NCI-H2081 (cell line): ENCODE measurements at places on chromosomes 4 and X.

DNA sequence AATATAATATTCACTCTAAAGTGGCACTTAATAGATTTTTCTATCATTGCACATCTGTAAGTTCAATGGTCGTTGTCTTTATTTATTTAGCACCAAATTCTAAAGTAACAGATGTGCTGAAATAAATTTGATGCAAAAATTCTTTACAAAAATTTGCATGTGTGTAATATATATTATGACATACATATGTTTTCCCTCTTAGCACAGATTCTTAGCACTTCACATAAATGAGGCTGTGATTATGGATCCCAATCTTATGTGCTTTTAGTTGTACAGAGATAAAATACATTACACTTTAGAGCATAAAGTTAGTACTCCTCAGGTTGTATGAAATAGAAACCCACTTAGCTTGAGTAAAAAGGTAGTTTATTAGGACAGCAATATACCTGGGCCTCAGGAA, 915.1 kb downstream of the ADGRL3 start:
- no peak for DNase-seq

- no peak for DNase-seq
These were observed 348.5 kb downstream of the INPP4B start for GRCh38 chr4:142497606-142498005.

- no peak for DNase-seq
These were observed 90.9 kb upstream of the TLR2 start for GRCh38 chr4:153593161-153593560.

DNA sequence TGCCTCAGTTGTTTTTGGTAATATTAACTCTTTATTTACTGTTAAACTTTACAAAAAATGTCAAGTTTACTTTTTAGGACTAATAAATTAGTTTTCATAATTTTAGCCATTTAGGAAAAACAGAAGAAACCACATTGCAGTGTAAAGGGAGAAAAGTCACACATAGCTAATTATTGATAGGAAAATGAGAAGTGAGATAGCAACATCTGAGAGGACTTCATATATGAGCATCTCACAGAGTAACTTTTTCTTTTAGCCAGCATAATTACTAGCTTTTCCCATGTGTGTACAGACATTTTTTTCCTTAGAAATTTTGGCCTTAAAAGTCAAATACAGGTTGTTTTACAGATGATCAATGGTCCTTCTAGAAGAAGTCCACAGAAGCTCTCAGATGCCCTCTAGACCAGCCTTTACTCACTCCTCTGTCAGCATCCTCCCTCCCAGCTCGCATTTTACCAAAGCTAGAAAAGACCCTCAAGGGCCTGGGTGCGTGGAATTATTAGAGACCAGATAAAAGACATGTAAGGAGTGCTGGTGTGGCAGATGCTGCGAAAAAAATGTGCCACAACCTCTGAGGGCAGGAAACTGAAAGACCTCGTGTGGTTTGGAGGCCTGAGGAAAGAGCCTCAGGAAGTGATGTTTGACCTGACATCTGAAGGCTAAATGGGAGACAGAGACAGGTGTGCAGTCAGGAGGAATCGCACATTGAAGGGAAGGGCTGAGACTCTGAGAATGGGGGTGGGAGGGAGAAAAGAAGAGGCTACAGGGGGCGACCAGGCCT, 156.9 kb downstream of the CBR4 start:
- no peak for DNase-seq

DNA sequence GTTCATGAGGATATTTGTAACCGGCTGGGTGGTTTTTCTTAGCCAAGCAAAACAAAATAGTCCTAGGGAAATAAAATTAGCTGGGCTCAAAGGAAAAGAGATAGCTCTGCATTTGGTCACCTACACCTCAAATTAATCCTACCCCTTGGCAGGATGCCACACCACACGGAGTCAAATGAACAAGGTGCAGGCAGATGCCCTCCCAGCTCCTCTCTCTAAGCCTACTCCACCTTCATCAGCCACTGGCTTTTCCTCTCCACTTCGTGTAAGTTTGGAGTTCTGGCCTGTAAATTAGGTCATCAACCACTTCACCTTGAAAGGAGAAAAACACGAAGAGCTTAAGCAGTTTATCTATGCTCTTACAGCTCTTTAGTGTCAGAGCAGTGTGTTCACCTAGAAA, 1.4 kb downstream of the DDIT4L start:
- peak; percentile 9 for DNase-seq

DNA sequence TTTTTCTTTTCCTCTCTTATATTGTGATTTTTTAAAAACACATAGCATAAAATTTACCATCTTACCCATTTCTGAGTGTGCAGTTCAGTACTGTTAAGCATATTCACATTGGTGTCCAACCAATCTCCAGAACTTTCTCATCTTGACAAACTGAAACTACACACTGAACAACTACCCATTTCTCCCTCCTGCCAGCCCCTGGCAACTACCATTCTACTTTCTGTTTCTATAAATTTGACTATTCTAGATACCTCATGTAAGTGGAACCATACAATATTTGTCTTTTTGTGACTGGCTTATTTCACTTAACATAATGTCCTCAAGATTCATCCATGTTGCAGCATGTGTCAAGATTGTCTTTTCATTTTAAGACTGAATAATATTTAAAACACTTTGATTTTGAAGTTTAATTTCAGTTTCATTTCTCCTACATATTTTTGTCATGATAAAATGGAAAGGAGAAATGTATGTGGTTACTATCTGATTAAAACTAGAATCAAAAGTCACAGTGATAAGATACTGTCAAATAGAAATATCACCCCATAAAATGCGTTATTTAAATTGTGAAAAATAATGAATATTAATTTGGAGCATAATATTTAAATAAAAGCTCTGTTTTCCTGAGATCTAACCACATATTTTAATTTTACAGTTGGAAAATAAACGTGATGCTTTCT, 122.8 kb downstream of the DIPK2B start:
- DNase-seq, result no peak

GRCh38 chr4:7770224-7771050, 169.2 kb downstream of the AFAP1 start:
- no peak for DNase-seq

DNA sequence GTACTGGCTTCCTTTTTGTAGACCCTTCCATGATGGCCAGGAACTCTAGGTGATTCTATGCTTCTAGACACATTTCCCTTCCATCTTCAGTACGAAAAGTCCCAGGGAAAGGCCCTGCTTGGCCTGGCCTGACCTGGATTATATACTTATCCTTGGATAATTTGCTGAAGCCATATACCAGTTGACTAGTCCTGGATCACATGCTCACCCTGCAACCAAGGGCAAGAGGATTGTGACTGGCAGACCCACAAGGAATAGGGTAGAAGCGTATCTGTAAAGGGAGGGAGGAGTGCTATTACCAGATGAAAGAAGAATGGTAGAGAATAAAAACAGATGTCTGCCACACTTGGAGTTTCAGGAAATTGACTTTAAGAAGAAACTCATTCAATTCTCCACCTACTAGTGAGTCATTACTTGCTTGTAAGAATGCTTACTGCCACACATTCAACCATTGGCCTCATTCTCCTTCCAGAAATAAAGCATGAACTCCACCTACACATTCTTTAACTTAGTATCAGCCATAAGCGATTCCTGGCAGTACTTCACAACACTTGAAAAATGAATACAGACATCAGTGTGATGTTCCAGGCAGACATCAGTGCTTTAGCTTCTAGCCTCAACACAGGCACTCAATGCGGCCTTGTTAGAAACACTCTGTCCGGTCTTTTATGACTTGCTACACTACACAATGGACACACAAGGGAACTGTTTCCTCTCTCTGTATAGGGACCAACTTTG, 141.8 kb downstream of the CBR4 start:
- no peak for DNase-seq

GRCh38 chrX:134599184-134599914, 58.9 kb downstream of the PLAC1 start:
- no peak for DNase-seq

DNA sequence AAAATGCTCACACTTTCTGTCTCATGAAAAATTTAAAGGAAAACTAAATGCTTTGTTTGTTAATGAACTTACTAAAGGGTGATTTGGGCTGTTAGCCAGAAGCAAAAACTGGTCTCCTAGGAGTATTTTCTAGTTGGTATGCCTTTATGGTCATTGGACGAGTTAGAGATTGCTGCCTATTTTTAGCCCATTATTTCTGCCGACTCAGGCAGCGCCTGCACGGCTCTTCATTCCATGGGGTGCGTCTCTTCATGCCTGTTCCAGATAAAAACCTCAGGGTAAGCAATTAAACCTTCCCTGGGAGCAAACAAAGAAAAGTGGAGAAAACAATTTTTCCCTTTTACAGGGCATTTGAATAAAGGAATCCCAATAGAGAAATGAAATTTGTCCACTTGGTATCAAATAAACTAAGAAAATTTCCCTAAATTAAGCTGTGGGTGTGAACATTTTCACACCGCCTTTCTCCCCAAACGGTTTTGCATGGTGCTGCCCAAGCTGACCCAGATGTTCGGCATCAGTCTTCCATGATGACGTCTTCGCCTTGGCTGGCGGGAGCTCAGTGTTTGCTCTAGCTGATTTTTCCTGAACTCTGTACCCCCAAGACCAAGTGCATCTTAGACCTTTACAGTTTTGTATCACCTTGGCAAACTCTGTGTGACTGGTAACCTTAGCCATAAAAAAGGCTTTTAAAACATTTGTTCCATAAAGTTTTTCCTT, 61.7 kb upstream of the ADGRG2 start:
- no peak for DNase-seq

- DNase-seq, result no peak
These were observed 109.9 kb upstream of the SMIM10 start for GRCh38 chrX:134880866-134881265.

DNA sequence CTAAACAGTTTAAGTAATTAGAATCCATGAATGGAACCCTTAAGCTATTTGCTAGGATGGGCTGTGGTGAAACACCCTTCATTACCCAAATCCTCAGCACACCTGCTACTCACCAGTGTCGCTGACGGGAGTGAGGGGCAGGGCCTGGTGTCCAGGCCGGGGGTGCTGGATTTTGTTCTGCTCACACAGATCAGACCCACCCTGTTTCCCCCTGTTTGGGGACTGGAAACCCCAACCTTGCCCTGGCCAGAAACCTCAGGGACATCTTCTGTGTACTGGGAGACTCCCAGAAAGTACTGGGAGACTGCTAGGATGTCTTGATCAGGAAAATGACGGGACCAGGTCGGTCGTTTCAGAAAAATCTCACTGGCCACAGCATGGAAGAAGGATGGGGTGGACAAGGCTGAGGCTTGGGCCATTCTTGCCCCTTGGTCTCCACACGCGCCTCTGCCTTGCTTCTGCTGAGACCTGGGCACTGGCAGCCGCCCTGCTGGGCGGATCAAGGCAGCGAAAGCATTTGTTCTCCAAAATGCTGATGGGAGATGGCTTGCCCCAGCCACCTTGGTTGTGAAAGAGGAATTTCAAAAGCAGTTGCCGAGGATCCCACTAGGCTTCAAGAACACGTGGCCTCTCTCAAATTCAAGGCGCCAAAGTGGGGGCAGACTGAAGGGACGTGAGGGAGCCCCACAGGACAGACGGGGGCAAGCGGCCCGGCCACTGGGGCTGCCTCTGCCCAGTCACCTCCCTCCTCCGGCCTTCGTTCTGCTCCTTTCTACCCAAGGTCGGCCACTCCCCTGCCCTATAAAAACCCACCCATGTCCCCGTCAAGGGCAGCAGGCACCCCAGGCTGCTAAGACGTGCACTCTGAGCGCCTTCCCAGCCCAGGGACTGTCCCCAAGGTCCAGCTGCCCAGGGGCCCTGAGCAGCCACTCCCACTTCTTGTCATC, 23.5 kb upstream of the PDE6B start:
- no peak for DNase-seq

GRCh38 chr4:159150396-159150795, 47.5 kb downstream of the RAPGEF2 start:
- DNase-seq, result no peak

GRCh38 chr4:27763830-27764525, 903.3 kb downstream of the STIM2 start:
- DNase-seq, result no peak

- no peak for DNase-seq
These were observed 560.8 kb upstream of the ATOH1 start for GRCh38 chr4:93267747-93268146.

DNA sequence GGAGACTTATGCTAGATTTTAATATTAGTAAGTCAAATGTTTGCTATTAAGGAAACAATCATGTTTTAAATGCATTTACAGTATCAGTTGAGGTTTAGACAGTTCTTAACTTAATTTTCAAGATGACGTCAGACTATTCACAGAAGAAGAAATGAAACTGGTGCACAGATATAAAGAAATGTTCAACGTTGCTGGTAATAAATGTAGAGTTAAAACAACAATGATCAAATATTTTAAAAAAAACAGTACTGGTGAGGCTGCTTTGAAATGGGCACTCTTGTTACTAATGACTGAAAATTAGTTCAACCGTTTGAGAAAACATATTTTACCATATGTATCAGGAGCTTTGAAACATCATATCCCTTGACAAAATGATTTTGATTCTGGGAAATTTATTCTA, 44.2 kb downstream of the ABHD18 start:
- no peak for DNase-seq

GRCh38 chr4:32735856-32736590, 2015.9 kb downstream of the PCDH7 start:
- no peak for DNase-seq

DNA sequence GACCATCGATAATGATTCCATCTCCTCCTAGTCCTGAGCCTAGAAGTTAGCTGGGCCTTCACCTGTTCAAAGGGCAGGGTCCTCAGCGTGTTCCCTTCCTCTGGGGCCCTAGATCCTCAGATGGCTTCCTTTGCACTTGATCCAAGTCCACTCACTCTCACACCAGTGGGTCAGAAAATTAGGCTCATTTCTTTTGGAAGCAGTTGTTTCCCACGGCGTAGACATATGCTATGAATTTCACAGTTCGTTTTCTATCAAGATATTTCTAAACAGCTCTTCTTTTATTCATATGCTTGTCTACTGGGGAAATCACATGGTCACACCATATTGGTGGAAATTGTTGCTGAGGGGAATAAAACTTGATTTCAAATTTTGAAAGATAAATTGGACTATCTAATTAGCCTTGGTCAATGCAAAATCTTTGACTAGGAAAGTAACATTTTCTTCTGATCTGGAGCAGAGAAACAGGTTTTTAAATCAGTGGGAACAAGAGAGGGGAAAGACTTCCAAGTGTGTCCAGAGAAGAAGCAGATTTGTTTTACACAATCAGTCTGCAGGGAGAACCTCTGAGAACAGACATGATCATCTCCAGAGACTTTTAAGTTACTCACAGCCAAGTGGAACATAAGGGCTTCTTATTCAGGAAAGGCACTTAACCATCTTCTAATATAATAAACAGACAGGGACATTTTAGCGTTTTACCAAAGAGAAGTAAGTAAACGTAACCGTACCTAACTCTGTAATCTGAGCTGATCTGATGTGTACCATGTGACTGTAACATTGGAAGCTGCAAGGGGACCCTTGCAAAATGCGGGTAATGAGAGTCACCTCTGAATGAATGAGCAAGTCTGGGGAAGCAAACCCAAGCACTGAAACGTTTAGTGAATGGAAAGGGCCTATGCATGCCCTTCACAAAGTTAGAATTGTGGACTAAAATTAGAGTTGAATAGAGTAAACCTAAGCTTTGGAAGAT, 455.7 kb upstream of the FAT1 start:
- no peak for DNase-seq

GRCh38 chrX:49879656-49880277, 483 bp downstream of the USP27X start:
- no peak for DNase-seq

- no peak for DNase-seq
These were observed 28.5 kb downstream of the ANXA10 start for GRCh38 chr4:168120811-168121210.
